ENCODE measurements at places on chromosomes 4 and X.

GRCh38 chr4:147284935-147285334 lies 196.0 kb upstream of the EDNRA start:
- DNase-seq = no peak

GRCh38 chrX:37840931-37841330 lies 6.4 kb downstream of the DYNLT3 start:
- no peak for DNase-seq

GRCh38 chr4:52201715-52202114 lies 150.6 kb downstream of the SPATA18 start:
- no peak for DNase-seq

- no peak for DNase-seq
These were observed 129.8 kb downstream of the PPP3CA start for GRCh38 chr4:101217353-101218031.

- DNase-seq = no peak
These were observed 254.5 kb upstream of the ADGRL3 start for GRCh38 chr4:60945641-60946040.

DNA sequence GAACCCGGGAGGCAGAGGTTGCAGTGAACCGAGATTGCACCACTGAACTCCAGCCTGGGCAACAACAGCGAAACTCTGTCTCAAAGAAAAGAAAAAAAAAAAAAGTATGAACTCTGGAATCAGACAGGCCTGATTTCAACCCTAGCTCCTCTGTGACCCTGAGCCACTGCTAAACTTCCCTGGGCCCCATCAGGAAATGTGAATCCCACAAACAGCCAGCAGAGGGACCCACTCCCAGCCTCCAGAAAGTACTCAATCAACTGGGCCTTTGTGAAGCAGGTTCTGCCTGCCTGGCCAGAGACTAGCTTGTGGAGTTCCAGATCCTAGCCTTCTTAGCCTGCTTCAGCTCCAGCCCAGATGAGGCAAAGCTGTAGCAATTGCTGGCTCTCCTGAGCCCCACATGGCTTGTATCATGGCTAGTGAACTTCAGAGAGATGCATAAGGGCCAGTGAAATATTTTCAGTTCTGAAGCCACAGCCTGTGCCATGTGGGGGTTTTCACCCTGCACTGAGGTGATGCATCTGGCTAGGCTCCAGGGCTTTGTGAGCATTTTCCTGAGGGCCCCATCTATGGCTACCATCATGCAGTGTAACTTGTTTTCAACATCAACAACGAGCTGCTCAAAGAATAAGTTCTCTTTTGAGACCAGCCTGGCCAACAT lies 7.2 kb upstream of the IDS start:
- DNase-seq = peak; percentile 4

GRCh38 chr4:26763648-26764047 lies 97.0 kb upstream of the STIM2 start:
- no peak for DNase-seq

- DNase-seq = peak; percentile 36
These were observed 608 bp downstream of the RAPGEF2 start for GRCh38 chr4:159103384-159103990.

GRCh38 chr4:172202480-172203076 lies 389.4 kb downstream of the GALNTL6 start:
- DNase-seq = no peak

GRCh38 chr4:7037425-7037824 lies 5.7 kb upstream of the TADA2B start:
- DNase-seq = no peak

DNA sequence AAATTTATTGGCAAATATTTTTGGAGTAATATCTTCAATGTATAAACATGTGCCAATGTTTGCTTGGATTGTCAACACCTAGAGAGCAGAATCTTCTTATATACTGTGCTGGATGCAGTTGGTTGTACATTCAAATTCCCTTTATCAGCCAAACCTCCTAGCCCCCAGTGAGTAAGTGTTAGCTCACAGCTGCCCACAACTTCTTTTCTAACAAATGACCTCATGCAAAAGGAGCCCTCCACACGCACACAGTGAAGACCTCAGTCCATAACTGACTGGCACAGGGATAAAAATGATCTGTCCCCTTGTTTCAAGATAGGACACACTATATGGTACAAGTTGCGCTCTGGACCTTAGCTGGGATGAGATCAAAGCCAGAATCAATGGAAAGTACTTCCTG lies 458.0 kb upstream of the NWD2 start:
- DNase-seq = no peak

DNA sequence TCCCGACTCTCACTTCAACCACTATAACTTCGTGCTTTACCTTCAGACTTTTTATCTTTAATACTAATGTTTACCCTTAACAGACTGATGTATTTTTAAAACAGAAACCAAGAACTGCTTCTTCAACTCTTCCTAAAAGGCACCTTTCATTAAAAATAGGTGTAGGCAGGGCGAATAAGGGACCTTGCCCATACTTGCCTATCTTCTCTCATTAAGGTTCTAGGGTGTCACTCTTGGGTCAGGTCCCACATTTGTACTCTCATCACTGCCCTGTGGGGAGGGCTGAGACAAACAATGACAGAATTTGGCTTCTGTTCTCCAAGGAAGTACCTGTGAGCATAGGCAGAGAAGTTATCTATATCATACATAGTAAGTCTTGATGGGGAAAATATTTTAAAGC lies 69.7 kb downstream of the ANKRD50 start:
- no peak for DNase-seq

GRCh38 chr4:99321241-99322191 lies at the start of gene ADH1B:
TSS of gene ADH1B (minus strand) at chr4:99321401. CDS start at chr4:99321331, 70 bp downstream.
- DNase-seq = no peak

GRCh38 chrX:2486476-2487133 lies 14.2 kb downstream of the DHRSX start:
- no peak for DNase-seq

- DNase-seq = no peak
These were observed 29.2 kb upstream of the CCNI start for GRCh38 chr4:77104791-77105540.

DNA sequence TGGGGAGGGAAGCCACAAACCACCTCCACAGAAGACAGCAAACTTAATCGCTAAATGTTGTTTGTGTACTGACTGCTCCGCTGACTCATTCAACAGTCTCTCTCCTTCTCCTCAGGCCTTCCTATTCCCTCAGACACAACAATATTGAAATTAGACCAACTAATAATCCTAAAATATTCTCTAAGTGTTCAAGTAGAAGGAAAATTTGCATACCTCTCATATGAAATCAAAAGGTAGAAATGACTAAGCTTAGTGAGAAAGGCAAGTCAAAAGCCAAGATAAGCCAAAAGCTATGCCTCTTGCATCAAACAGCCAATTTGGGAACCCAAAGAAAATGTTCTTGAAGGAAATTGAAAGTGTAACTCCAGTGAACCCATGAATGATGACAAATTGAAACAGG lies 75.7 kb upstream of the ARHGAP24 start:
- no peak for DNase-seq

DNA sequence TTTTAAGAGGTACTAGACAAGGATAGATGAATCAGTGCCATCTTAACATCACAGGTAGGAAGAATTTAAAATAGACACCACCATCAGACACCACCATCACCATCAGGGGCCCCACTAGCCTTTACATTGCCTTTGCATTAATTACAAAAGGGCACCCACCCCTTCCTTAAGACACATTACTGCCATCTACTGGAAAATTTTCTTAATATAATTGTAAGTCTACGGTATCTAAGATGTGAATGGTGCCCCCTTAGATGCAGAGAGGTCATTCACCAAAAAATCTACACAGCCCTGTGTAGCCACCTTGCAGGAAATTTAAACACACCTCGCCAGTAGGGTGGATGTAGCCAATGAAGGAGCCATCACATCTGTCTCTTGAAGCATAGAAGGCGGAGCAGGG lies 184.1 kb downstream of the MID1IP1 start:
- DNase-seq = no peak

GRCh38 chr4:107034996-107035818 lies 906 bp downstream of the DKK2 start:
- no peak for DNase-seq

GRCh38 chr4:129087516-129087915 lies 5.8 kb downstream of the SCLT1 start:
- no peak for DNase-seq
